ENCODE measurements at places on chromosomes 3 and 15.

DNA sequence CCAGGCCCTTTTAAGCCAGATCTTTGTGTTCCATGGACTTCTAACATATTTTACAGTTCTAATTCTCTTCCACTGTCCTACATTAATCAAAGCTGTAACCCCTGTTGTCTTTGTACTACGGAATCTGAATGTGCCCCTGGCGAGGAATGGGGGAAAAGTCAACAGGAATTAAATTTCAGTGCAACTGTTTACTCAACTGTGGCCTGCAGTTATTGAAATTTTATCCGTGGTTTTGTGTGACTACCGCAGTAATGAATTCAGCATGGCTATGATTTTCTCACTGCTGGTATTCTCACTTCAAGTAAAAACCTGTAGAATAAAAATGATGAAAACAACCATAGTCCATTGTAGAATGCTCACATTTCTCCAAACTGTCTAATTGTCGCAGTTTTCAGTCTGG lies 388.0 kb downstream of the FOXP1 start:
- no peak for DNase-seq

- no peak for DNase-seq
These were observed 654.5 kb upstream of the CFAP20DC start for GRCh38 chr3:59704292-59704691.

DNA sequence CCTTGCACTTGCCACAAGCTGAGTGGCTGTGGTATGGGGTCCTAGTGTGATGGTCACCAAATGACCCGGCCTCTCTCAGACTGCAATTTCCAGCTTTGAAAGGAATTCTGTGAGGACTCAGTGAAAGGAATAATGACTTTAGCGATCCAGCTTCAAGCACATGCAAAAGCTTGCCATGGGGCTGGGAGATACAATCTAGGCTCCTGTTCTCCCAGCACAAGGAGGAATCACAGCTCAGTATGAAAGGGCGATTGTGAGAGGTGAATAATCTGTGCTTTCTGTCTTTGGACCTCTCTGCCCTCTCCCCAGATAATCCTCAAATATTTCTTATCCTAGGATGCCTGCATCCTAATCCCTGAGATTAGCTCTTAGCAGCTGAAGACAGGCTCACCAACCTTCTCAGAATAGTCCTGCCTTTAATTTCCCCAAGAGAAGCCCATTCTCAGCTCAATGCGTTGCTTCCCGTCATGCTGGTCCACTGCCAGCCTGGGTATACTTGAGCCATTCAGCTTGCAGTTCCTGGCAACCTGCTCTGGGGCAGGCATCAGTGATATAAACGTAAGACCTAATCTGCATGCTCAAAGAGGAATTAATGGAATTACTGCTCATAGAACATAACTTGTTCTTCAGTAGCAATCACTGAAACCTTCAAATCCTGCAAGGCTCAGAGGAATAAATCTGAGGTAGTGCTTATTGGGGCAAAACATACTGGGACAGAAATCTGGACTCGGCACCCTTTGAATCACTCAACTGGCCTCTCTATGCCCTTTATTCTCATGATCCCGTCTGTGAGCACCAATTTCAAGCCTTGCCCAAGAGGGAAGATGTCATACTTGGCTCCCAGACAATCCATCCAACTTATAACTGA lies 15.1 kb downstream of the TLNRD1 start:
- no peak for DNase-seq

- no peak for DNase-seq
These were observed 54.9 kb upstream of the COL6A6 start for GRCh38 chr3:130462089-130462488.

- DNase-seq = no peak
These were observed 180.0 kb upstream of the TGFBR2 start for GRCh38 chr3:30426293-30426993.

DNA sequence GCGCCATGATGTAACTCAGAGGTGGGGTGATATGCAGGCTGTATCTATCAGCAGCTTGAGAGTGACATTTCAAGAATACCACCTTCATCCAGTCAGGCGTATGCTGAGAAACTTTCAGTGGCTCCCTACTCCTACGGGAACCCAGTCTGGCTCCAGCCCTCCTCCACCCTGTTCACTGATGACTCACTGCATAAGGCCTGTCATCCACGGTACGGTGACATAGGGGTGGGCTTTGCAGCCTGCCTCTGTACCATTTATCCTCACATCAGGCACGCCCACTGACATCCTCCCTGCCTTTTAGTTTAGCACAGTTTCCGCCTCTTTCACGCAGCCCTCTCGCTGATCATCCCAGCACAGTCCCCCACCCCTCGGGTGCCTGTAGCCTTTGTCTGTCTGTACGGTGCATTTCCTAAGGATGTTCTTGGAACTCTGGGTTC lies 11.7 kb downstream of the PXYLP1 start:
- peak; percentile 27 for DNase-seq

GRCh38 chr3:15292765-15293522 lies 39.4 kb downstream of the SH3BP5 start:
- DNase-seq = no peak

DNA sequence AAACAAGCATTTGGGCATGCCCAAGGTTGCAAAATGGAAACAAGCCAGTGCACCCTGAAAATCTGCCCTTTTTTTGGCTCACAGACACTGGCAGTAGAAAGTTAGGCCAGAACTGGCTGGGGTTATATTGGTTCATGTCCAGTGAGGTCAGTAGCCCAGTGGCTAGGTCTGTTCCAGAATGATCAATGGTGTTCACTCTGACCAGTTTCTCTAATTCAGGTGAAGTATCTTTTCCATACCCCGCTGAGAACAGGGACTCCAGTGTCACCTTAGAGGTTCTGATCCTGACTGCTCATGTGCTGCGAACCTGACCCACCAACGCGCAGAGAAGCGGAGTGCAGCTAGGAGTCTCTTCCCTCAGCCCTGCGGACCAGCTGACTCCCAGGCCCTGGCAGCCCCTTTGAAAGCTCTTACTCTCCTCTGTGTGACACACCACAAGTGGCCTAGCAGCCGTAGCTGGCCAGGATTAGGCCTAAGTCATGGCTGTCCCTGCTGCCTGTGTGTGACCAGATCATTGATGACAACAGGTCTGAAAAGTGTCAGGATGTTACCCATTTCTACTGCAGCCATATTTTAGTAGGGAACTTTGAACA lies 123.5 kb downstream of the GHSR start:
- no peak for DNase-seq
